Muscle of leg (tissue), 16 donors: ENCODE measurements at places on chromosomes 1 and 21.
A peak's percentile ranks its signal among the peaks of the same experiment; 100 is the strongest.

DNA sequence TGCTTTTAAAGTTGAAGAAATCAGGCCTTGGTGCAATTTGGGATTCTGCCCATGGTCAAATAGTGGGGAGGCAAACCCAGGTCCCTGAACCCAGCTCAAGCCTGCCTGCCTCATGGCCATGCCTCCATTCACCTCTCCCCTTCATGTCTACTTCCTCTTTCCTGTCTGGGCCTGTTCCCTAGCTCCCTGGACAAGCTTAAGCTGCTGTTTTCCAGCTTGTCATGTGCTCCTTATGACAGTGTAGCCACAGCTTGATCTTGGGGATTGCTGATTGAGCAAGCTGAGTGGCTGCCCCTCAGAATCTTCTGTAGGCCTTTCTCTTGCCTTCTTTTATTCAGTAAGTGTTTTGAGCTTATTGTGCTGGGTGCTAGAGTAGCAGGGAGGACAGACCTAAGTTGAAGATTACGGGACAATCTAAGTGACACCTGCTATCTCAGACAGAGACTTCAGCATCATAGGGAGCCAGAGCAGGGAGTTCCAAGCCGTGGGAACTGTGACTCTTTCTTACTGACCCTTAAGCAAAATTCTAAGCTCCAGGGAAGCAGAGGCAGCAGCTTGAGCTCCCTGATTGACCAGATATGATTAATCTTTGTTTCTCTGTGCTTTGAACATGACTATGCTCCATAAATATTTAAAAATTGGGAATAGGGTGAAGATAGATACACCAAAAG, 520 bp upstream of the MR1 start:
- peak overlapping the region; percentile 87 for H3K27ac ChIP-seq
- H3K36me3 ChIP-seq: no peaks in the 10 kb centered on the region
- DNase-seq: peak; percentile 85
- no peaks in the 10 kb centered on the region for H3K27me3 ChIP-seq

DNA sequence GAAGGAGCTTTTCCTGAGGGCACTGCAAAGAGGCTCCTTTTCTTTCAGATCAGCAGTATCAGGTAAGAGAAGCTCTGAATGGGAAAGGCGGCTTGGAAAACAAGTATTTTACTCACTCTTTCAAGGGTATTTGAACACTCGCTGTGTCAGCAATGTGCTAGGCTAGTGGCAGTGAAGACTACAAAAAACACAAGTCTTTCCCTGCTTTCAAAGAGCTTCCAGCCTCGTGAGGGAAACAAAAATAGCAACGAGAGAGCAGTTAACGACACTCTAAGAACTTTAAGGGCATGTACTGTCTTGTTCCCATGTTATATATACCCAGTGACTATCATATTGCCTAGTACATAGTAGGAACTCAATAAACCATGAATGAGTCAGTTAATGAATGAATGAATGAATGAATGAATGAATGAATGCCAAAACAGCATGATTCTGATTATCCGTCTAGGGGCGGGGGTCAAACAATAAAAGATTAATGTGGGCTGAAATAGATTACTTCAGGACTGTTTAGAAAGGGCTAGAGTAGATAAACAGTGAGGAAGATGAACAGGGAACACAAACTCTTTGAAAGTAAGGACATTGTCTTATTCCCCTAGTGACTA, 14.2 kb upstream of the MCOLN3 start:
- no peak overlapping the region for H3K27ac ChIP-seq
- H3K27me3 ChIP-seq: peaks cover 3% of the 10 kb centered on the region
- H3K4me3 ChIP-seq: peak overlapping the region; percentile 52

- H3K27ac ChIP-seq: no peak overlapping the region
- DNase-seq: no peak
- H3K4me3 ChIP-seq: no peak overlapping the region
- H3K36me3 ChIP-seq: no peaks in the 10 kb centered on the region
Measured at GRCh38 chr21:35911412-35912191, 148.7 kb downstream of the SETD4 start.

DNA sequence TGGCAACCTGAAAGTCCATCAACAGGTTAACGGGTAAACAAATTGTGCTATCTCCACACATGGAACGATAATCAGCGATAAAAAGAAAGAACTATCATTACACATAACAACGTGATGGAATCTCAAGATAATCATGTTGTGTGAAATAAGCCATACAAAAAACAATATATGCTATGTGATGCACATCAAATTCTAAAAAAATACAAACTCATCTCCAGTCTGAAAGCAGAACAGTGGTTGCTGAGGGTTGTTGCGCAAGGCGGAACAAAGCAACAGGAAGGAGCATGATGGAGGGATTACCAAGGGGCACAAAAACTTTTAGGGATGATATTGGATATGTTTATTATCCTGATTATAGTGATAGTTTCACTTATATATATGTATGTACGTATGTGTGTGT, 324.8 kb downstream of the VAV3 start:
- H3K36me3 ChIP-seq: no peaks in the 10 kb centered on the region
- H3K4me3 ChIP-seq: no peak overlapping the region
- H3K27me3 ChIP-seq: no peaks in the 10 kb centered on the region
- H3K4me1 ChIP-seq: no peaks in the 10 kb centered on the region

DNA sequence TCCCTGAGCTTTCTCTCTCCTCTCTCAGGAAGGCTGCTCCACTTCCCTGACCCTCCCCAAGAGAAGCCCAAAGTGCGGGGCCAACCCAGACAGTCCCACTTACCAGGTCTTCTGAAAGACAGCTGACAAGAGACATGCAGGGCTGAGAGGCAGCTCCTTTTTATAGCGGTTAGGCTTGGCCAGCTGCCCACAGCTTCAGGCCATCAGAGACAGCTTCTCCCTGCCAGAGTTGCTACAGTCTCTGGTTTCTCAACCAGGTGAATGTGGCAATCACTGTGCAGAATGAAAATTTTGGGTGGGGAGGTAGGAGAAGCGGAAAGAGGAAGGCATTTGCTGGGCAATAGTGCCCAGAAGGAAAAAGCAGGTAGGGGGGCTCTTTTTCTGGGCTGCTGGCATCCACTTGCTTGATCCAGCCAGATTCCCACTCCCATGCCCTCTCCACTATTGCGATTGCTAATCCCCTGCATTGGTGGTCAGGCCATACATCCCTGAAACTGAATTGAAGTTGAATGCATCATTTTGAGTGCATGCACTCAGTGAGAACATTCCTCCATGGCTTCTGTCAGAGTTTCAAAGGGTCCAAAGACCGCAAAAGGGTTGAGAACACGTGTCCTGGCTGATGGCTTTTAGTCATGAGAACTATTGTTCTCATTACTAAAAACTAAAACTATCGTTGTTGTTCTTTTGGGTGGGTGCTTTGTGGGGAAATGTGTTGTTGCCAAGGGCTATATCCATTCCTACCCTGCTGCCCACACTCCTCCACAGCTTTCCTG, at the start of gene S100A8:
S100A8 (minus strand) TSS at position 136 of the 773 bp plus-strand sequence. CDS start 538 bp downstream, outside the sequence.
- peak; percentile 42 for DNase-seq
- H3K27ac ChIP-seq: no peak within 1 kb of the TSS
- no peaks in the 10 kb centered on the region for H3K36me3 ChIP-seq
- no peaks in the 10 kb centered on the region for H3K4me1 ChIP-seq
- H3K27me3 ChIP-seq: peaks cover 2% of the 10 kb centered on the region

GRCh38 chr1:6704746-6705145, 3.1 kb upstream of the DNAJC11 start:
- no peak overlapping the region for H3K27ac ChIP-seq
- H3K4me3 ChIP-seq: no peak overlapping the region
- no peaks in the 10 kb centered on the region for H3K36me3 ChIP-seq
- no peak for DNase-seq
- H3K27me3 ChIP-seq: peaks cover 3% of the 10 kb centered on the region
- peaks cover 13% of the 10 kb centered on the region for H3K4me1 ChIP-seq

DNA sequence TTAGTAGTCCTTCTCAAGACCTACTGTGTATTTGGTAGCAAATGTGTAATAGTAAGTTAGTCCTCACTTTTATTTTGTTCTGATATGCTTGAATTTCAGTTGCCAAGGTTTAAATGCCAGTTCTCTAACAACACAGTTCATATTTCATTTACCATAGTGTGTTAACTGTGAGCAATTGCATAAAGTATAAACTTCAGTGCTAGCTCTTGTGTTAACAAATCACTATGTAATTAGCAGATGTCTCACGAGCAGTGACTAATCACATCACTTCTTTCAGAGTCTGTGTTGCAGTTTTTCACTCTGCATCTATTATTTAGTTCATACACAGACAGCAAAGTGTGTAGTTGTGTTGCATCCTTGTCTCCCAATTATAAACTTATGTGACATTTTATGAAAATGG, 47.8 kb downstream of the ZMYM4 start:
- DNase-seq: no peak
- H3K4me3 ChIP-seq: no peak overlapping the region
- H3K36me3 ChIP-seq: peaks cover 3% of the 10 kb centered on the region
- H3K27ac ChIP-seq: no peak overlapping the region
- no peaks in the 10 kb centered on the region for H3K27me3 ChIP-seq

- peaks cover 9% of the 10 kb centered on the region for H3K36me3 ChIP-seq
- no peak overlapping the region for H3K4me3 ChIP-seq
Measured at GRCh38 chr21:29017639-29018237, 1.4 kb downstream of the RWDD2B start.

- H3K36me3 ChIP-seq: peaks cover 20% of the 10 kb centered on the region
- no peaks in the 10 kb centered on the region for H3K27me3 ChIP-seq
- H3K27ac ChIP-seq: peak overlapping the region; percentile 7
Measured at GRCh38 chr1:33163621-33164519, 18.0 kb downstream of the TRIM62 start.
